Fibroblast of the aortic adventitia (primary cell): ENCODE measurements at places on chromosomes 12 and 14. TPM values are rescaled to one million over a fixed set of nuclear protein-coding genes. Genes with fewer than 3 reads are reported as not detected.

Gene SIX1
- total RNA-seq, result 4.6 and 9.6 TPM in 2 replicates

Gene ADSS1
- 0.65 and 4.8 TPM in 2 replicates for total RNA-seq

Gene TBX5
- 1.3 TPM in 1 of 2 replicates, not detected in the other for total RNA-seq

GRCh38 chr12:108602209-108602705 is 4.4 kb upstream of the TMEM119 start:
- DNase-seq, result no peak

DNA sequence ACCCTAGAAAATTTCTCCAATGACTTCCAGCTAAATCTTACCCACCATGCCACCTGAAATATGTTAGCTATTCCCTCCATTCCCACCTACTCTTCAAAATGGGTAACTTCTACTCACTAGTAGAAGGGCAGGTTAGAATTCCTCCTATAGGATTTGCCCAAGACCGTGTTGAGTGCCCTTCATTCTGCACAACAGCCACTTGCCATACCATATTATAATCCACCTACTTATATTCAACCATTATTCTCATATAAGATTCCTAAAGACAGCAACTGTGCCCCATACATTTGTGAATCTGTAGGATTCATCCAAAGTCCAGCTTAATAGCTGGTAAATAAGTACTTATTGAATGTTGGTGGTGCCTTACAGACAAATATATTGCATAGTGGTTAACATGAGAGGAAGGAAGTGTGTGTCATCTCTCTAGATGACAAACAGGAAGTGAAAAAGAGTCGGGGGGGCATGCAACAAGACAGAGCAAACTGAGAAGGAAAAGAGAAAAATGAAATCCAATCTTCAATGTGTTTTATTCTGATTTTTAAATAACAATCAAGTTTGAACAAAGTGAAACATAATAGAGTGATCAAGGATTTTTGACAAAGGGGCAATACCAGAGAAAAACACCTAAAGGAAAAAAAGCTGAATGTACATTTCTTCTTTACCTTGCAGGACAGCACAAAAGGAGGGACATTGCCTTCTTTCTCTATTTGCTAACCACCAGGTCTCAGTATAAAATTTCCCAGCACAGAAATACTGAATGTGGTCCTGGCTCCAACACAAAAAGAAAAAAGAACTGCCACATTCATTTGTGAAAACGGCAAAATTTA is 389.3 kb upstream of the USP15 start:
- DNase-seq, result no peak

GRCh38 chr12:70994217-70994788 is 73.8 kb upstream of the PTPRR start:
- peak; percentile 98 for DNase-seq

DNA sequence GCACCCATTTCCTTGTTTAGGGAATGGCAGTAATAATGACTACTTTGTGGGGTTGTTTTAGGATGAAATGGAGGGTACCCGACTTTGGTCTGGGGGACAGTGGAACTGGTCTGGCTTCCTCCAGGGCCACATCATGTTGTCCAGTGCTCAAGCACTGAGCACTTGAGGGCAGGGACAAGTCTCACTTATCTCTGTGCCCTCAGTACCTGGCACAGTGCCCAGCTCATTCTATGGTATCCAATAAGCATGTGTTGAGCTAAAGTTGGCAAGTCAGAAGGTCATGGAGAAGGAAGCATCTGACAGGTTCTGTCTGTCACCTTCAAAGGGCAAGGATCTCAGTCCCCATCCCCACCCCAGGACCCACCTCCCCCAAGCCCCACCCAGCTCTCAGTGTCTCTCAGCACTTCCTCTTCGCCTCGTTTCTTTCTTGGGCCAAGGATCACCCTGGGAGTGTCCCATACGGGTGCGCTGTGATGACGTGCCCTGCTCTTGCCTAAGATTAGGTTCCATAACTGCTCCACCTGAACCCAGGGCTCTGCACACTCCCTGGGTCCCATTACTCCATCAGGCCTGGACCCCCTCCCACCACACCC is 24.3 kb upstream of the TMEM106C start:
- DNase-seq, result no peak

DNA sequence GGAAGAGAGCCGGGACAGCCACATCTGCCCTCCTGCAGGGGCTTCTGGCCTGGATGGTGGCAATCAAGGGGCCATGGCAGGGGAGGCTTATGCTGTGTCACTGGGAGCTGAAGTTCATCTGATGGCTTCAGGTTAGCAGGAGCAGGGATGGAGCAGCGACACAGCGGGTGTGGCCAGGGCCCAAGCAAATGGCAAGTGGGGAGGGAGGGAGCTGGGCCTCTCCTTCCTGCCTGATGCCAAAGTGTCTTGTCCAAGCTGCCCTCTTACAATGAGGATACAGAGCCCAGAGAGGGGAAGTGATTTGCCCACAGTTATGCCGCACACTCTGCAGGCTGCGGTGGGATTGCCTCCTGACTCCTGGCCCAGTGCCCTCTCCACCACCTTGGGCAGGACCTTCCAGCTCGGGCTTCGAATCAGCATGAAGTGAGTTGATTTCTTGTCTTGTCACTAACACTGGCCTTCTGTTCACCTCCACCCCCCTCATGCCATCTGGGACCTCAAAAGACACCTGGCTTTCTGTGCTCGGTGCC is 51.3 kb downstream of the IQSEC3 start:
- DNase-seq, result no peak

- no peak for DNase-seq
These were observed 58.3 kb upstream of the LTA4H start for GRCh38 chr12:96093543-96094196.

- DNase-seq, result no peak
These were observed 99.1 kb downstream of the NELL2 start for GRCh38 chr12:44777044-44777443.

- no peak for DNase-seq
These were observed 25.3 kb downstream of the CCDC63 start for GRCh38 chr12:110872100-110872499.

GRCh38 chr14:64419003-64419402 is 30.9 kb downstream of the MTHFD1 start:
- no peak for DNase-seq

DNA sequence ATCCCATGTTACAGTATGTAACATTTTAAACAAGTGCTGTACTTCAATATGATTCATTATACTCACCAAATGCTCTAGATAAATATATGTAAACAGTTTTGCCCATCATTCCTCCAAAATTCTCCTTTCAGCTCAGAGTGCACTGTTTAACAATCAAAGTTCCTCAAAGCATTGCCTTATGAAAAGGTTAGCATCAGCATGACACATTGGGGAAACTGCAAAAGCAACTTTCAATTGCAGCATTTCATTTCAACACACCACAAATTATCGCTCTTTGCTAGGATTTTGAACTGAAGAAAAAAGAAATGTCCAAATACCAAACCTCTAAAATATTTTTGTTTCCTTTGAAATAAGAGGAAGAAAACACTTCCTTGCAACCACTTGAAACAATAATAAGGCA is 413.2 kb downstream of the FLRT2 start:
- no peak for DNase-seq

DNA sequence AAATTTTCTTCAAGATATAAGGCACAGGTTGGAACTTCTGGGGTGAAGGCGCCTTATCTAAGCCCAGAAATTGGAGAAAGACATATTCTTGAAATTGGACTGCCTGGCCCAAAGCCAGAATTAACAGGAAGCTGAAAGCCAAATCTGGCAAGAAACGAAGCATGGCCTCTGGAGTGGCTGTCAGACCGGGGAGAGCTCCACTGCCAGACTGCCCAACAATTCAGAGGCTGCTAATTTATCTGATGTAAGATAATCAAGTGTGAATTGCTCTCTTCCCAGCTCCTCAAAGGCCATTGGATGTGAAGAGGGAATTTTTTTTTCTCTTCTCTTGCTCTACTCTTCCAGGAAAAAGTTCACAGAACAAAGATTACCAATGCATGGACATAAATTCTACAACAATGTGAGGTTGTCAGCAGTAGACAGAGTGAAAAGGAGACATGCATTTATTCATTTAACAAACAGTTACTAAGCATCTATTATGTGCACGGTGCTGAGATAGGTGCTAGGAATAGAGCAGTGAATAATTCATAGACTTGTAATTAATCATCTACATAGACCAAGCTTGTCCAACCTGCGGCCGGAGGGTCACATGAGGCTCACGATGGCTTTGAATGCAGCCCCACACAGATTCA is at the start of gene GDF3:
GDF3 (minus strand) TSS at position 210 of the 632 bp plus-strand sequence; CDS start at position 163, 47 bp downstream.
- DNase-seq, result peak; percentile 7

- DNase-seq, result no peak
These were observed 199.7 kb downstream of the EPS8 start for GRCh38 chr12:15589328-15590032.

GRCh38 chr14:51210594-51210993 is 29.5 kb upstream of the TMX1 start:
- DNase-seq, result no peak
